ENCODE measurements at places on chromosomes 13 and 19.

- DNase-seq: no peak
Measured at GRCh38 chr13:42656161-42656560, 82.2 kb downstream of the TNFSF11 start.

GRCh38 chr13:100338275-100338674 is 249.4 kb downstream of the PCCA start:
- no peak for DNase-seq

GRCh38 chr19:296476-297225 is 5.4 kb upstream of the PLPP2 start:
- DNase-seq: no peak

GRCh38 chr13:29436291-29436690 is 159.2 kb downstream of the SLC7A1 start:
- DNase-seq: no peak

- no peak for DNase-seq
Measured at GRCh38 chr13:92821324-92821723, 405.3 kb upstream of the GPC6 start.

- DNase-seq: no peak
Measured at GRCh38 chr13:49341517-49341916, 93.8 kb downstream of the CDADC1 start.

DNA sequence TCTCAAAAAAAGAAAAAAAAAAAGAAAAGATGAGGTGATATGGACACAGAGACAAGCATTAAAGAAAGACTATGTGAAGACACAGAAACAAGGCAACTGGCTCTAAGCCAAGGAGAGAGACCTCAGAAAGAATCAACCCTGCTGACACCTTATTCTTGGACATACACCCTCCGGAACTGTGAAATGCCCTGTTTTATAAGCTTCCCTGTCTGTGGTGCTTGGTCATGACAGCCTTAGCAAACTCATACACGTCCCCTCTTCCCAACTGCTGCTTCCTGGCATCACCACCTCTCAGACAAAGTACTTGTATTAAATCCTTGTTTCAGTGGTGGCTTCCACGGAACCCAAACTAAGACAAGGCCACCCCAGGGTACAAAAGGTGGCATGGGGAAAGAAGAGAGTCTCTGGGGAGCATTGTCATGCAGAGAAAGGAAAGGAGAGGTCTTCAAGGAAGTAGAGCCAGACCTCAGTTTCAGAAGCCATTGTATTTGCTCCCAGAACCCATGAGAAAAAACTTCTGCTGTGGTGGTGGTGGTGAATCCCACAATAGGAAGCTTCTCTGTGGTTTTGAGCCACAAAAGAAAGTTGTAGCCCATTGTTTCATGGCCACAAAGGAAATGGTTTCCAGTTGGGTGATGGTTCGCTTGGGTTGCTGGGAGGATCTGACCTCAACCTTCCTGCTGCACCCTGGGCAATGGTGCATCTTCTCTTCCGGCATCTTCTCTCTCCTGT is 16.3 kb upstream of the TSPAN16 start:
- DNase-seq: peak; percentile 73

DNA sequence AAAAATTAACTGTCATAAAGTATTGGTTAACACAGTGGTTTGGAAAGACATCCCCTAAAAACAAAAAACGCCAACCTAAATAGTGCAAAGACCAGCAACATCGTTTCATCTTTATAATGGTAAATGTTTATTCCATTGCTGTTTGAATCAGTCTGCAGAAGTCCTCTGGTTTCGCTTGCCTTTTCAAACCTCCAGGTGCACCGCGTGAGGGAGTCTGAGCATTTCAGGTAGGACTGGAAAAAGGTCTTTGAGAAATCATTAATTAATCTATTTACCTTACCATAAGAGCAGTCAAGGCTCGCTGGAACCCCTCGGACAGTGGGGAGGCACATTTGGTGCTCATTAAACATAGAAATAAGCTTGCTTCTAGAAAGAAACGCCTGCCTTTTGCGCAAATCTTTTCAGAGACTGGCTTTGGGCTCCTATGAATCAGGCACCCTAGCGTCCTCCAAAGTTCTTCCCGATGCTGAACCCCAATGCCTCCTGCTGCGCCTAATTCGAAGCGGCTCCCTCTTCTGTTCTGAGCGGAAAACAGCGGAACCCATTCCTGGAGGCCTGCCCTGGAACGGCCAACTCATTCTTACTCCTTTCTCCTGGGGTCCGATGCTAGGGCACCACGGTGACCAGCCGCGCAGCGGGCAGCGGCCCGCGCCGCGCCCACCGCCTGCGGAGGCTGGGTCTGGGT is 951 bp upstream of the MTUS2 start:
- peak; percentile 28 for DNase-seq

GRCh38 chr13:83880275-83881139 is 1.8 kb downstream of the SLITRK1 start:
- DNase-seq: no peak

- no peak for DNase-seq
Measured at GRCh38 chr19:33580645-33581037, 41.1 kb upstream of the CHST8 start.

DNA sequence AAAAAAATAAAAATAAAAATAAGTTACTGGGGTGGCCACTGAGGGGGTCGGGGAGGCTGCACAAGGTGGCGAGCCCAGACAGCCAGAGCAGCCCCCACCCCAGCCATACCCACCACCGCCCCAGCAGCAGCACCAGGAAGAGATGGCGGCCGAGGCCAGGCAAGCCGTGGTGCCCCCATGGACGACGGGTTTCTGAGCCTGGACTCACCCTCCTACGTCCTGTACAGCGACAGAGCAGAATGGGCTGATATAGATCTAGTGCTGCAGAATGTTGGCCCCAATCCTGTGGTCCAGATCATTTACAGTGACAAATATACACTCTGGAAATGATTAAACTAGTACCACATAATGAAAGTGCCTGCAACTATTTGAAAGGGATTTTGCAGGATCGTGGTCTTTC is 71.6 kb upstream of the ZDHHC20 start:
- no peak for DNase-seq

DNA sequence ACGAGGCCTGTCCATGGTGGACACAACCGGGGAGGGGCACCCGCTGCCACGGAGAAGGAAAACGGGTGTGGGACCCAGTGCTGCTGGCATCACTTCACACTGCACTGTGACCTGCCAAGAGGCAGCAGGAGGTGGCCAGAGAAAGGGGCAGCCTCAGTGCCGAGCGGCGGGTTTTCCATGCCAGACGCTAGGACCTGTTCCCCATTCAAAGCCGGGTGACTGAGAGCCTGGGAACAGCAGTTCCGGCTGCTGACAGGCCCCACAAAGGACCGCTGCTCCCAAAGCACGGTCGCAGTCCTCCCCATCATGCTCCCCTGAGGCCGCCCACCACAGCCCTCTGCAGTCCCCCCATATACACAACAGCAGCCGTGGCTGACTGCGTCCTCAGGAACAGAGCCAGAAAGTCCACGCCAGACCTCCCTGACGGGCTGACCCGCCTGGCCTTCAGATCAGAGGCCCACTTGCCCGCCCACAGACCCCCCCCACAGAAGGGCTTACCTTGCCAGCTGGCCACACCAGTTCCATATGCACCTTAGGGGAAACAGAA is 5.4 kb downstream of the AKAP8 start:
- no peak for DNase-seq

GRCh38 chr13:20033486-20033885 is 75.0 kb downstream of the ZMYM2 start:
- no peak for DNase-seq

- DNase-seq: peak; percentile 21
Measured at GRCh38 chr13:100129605-100130004, 40.7 kb downstream of the PCCA start.

- no peak for DNase-seq
Measured at GRCh38 chr13:26061947-26062346, 10.1 kb upstream of the SHISA2 start.

All from GM20000 (cell line).